CD4-positive, alpha-beta T cell treated with Interleukin-6 at 100 ng/mL for 8 hours (primary cell): ENCODE measurements at places on chromosomes 11 and 22.

- no peak for DNase-seq
These were observed 4.1 kb upstream of the HBG2 start for GRCh38 chr11:5258543-5259262.

- no peak for DNase-seq
These were observed 63.6 kb downstream of the PARVG start for GRCh38 chr22:44244265-44244822.

- no peak for DNase-seq
These were observed 6.6 kb downstream of the CBX6 start for GRCh38 chr22:38865201-38866023.

- no peak for DNase-seq
These were observed 373.5 kb downstream of the GUCY1A2 start for GRCh38 chr11:106644824-106645223.

DNA sequence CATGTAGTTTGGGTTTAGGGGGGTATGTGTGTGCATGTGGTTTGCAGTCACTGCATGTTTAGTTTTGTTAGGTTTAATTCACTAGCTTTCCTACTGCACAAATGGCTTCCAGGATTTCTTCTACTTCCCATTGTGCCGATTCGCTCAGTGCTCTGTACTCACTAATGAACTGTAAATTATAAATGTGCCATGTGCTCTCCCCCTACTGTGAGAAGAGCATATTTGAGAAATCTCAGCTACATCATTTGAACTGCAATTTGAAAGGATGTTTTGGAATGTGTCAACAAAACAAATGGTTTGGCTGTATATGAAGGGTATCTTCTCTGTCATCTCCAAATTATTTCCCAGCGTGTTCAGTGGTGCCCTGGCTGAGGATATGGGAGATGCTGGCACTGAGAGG is 28.1 kb downstream of the CYB5R2 start:
- no peak for DNase-seq

DNA sequence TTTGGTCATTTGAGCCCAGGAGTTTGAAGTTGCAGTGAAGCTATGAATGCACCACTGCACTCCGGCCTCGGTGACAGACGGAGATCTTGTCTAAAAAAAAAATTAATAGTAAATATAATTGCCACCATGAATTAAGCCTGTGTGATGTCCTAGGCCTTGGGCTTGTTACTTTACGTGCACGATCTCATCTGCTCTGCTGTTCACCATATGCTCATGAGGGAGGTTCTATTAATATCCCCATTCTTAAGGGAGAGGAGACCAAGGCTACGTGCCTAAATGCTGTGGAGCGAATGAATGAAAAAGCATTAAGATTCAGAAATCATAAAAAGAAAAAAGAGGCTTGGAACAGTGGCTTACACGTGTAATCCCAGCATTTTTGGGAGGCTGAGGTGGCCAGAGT is 2.6 kb upstream of the ATG2A start:
- DNase-seq: no peak

- peak; percentile 26 for DNase-seq
These were observed 63.5 kb downstream of the ENDOD1 start for GRCh38 chr11:95152876-95153856.

DNA sequence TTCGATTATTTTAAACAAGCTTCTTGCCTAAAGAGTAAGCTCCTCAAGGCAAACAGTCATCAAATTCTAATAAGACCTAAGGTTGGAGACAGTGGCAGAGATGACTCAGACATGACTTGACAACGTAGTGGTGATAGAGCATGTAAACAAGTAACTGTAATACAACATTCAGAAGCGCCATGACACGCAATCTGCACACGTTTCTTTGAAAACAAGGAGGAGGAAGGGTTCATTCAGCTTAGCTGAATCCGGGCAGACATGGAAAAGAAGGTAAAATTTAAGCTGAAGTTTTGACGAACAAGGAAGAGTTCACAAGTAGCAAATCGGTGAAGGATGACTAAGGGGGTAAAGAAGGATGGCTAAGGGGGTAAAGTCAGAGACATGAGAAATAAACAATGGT is 152.4 kb upstream of the ZC3H12C start:
- DNase-seq: no peak

- DNase-seq: no peak
These were observed 9.2 kb upstream of the OR9Q2 start for GRCh38 chr11:58179648-58180047.

DNA sequence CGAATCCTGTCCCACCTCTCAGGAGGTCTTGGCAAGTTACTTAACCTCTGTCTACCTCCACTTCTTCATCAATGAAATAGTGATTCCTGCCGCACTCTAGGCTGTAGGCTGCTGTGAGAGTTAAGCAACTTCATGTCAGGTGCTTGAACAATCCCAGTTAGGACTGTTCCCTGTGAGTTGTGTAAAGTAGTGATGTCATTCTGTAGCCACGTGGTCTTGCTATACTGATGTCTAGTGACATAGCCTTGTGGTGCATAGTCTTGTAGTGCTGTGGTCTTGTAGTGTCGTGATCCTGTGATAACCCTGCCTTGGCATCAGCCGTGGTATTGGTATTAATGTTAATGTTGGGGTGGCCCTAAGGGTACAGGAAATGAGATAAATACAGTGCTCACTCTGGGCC is 30.3 kb upstream of the PRR5 start:
- DNase-seq: no peak

GRCh38 chr11:128294001-128294670 is 293.2 kb downstream of the ETS1 start:
- no peak for DNase-seq

- no peak for DNase-seq
These were observed 10.3 kb upstream of the CDON start for GRCh38 chr11:126072801-126073594.

- no peak for DNase-seq
These were observed 20.5 kb upstream of the RBFOX2 start for GRCh38 chr22:36048911-36049677.
